ENCODE measurements at places on chromosomes 5 and 9.

DNA sequence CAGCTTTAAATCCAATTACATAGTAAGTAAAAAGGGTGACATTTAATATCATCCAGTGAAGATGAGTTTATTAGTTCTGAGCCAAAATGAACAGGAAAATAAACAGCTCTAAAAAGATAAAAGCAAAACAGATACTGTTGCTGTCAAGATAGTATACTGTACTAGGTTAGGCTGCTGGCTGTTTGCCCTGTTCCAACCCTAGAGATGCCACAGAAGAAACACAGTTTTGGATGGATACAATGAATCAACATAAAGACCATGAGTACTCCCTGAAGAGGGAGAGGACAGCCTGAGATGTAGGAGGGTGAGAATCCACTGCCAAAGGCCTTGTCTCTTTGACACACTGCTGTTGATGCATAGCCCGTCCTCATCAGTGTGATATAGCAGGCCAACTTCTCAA is 1302.7 kb downstream of the EFNA5 start:
- DNase-seq = no peak

DNA sequence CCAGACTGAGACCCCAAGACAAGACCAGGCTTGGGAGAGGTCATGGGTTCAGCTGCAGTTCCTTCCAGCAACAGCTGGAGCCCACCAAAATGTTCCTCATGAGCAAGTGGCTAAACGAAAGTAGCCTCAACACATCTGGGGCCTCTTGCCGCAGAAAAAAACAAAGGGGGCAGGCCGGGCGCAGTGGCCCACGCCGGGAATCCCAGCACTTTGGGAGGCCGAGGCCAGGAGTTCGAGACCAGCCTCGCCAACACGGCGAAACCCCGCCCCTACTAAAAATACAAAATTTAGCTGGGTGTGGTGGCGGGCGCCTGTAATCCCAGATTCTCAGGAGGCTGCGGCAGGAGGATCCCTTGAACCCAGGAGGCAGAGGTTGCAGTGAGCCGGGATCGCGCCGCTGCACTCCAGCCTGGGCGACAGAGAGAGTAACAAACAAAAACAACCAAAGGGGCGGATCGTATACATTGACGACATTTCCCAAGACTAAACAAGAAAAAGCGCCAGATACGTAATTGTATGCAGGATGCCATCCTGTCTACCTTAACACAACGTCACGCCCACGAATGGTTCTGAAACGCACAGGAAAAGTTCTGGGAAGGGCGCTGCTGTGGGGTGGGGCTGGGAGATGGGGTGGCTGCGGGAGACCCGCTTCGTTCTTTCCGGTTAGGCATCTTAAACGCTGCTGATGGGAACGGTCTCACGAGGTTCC is 1.7 kb downstream of the INPP5E start:
- DNase-seq = no peak

GRCh38 chr5:113336975-113337374 is 97.8 kb downstream of the TSSK1B start:
- DNase-seq = no peak

GRCh38 chr9:23731353-23731752 is 94.7 kb downstream of the ELAVL2 start:
- no peak for DNase-seq

DNA sequence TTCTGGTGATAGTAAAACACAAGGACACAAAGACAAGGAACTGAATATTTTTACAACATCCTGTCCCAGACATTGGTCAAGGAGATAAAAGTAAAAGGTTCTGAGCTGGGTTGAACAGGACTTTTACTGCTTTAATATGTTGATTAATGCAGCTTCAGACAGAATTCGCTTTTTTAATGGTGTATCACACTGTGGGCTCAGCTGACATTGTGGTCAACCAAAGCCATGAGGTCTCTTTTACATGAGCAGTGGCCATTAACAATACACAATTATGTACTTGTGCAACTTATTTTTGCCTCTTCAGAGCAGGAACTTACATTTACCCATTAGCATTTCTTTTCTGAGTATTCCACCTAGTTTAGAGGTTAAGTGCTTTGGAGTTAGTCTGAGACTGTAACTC is 22.8 kb upstream of the ERBIN start:
- no peak for DNase-seq

- DNase-seq = no peak
Observed at GRCh38 chr5:122263352-122264030, 48.5 kb upstream of the SNCAIP start.

- DNase-seq = no peak
Observed at GRCh38 chr9:137127301-137128157, 11.4 kb upstream of the GRIN1 start.

GRCh38 chr5:178537467-178538371 is 52.5 kb downstream of the COL23A1 start:
- no peak for DNase-seq

Measured in NCI-H774 (cell line).